Stimulated activated CD4-positive, alpha-beta T cell treated with anti-CD3 and anti-CD28 coated beads, TNF-alpha, amount 100 ng/mL, for 24 hours (primary cell): ENCODE measurements at places on chromosomes 5 and 9.

DNA sequence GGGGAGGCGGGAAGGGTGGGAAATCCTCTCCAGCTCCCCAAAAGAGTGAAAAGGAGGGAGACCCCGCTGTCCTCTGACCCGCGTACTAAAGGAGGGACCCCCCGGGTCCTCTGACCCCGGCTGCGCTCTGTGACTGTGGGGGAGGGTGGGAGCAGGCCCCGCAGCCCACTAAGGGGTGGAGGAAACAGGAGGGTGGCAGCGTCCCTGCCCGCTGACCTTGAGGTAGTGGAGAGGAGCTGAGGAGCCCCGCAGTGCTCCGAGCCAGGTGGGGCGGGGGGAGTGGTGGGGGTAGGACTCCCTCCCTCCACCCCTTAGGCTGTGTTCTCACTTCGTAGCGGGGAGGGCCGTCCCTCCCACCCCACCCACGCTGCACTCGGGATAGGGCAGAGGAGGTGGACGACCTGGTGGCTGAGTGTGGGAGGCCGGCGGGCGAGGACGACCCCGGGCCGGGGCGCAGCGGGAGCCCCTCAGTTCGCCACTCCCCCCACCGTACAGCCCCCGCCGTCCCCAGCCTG lies 449 bp upstream of the ADCY2 start:
- no peak for DNase-seq

GRCh38 chr5:52961274-52961681 lies 27.9 kb upstream of the ITGA2 start:
- no peak for DNase-seq

DNA sequence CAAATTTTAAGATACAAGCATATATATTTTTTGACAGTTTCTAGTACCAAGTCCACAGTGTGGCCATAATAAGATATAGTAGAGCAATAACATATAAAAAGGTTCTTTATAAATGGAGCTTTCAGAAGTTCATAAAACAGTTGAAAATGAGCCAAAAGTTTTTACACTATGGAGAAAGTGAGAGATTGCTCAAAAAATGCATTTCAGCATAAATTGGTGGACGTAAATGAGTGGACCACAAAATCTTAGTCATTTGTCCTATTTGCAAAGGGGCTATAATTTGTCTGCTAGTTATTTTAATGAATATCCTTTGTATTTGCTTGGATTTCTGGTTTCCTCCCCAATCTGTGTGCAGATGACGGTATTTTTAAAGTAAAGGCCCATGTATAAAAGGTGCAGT lies 159.4 kb upstream of the DAP start:
- no peak for DNase-seq

- no peak for DNase-seq
These were observed 27.0 kb downstream of the MSX2 start for GRCh38 chr5:174751154-174752000.

DNA sequence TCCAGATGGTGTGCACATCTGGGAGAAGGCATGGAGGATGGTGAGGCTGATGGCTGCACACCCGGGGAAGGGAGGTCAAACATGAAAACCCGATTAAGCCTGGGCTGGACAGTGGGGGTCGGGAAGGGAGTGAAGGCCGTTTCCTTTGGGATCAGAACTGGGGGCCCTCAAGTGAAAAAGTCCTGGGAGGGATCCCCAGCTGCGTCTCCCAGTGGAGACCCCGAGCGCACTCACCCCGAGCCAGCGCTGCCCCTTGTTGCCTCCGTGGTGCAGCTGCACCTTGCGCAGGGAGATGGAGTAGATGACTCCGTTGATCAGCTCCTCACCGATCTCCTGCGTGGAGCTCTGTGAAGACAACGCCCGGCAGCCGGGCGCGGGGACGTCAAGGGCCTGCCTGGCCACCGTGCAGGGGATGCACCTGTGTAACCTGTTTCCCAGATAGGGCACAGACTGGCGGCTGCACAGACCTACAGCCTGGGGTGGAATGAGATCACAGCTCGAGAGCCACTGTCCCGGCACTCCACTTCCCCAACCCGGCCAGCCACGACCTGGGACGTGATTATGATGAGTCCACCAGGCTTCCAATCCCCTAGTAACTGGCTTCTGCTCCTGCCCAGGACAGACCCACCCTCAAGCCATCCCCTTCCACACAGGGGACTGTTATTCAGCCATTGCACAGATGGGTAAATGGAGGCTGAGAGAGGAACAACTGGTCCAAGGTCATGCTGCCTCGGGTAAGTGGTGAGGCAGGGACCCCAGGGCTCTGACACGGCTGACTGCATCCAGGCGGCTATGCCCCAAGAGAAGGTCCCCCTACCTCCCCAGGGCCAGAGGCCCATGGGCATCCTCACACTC lies 9.0 kb downstream of the RALGDS start:
- no peak for DNase-seq

- DNase-seq = no peak
These were observed 73.2 kb downstream of the ELAVL2 start for GRCh38 chr9:23752859-23753258.

GRCh38 chr5:62231576-62231975 lies 74.4 kb upstream of the KIF2A start:
- no peak for DNase-seq

- DNase-seq = no peak
These were observed 182.4 kb downstream of the DIRAS2 start for GRCh38 chr9:90460220-90460619.

DNA sequence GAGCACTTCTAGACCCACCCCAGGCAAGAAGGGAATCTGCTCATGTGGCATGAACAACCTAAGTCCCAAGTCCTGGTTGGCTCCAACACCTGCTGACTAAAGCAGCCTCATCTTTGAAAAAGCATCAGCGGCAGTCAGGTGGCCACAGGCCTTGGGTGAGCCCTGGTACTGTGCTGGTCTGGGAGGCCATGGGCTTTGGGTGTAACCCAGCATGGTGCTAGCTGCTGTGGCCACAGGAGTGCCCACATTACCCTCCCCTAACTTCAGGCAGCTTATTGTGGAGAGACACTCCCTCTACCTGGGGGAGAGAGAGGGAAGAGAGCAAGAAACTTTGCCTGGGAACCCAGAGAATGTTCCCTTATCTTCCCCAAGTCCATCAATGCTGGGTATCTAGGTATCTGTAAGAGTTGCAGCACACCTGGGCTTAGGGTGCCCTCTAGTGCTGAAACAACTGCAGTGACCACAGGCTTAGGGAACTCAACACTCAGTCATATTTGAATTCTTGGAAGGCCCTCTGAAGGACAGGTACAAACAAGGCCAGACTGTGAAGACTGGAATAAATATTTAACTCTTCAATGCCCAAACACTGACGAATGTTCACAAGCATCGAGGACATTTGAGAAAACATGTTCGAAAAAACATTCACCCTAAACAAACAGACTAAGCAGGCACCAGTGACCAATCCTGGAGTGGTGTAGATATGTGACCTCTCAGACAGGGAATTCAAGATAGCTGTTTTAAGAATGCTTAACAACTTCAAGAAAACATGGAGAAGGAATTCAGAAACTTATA lies 69.9 kb upstream of the OR2K2 start:
- no peak for DNase-seq

DNA sequence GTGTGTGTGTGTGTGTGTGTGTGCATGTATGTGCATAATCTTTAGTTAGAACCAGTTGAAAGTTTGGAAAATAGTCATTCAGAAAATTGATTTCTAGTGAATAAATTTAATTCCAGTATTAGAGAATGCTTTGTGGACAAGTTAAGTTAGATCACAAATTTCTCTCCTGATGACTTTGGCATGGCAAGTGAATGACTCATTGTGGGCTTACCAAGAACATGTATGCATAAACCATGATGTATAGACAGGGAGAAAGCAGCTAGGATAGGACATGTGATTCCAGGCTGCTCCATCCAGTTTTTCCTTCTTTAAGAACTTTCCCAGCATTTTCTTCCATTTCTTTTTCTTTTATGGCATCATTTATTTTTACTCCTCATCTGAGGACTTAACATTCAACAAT lies 85.7 kb upstream of the SGCD start:
- DNase-seq = no peak

DNA sequence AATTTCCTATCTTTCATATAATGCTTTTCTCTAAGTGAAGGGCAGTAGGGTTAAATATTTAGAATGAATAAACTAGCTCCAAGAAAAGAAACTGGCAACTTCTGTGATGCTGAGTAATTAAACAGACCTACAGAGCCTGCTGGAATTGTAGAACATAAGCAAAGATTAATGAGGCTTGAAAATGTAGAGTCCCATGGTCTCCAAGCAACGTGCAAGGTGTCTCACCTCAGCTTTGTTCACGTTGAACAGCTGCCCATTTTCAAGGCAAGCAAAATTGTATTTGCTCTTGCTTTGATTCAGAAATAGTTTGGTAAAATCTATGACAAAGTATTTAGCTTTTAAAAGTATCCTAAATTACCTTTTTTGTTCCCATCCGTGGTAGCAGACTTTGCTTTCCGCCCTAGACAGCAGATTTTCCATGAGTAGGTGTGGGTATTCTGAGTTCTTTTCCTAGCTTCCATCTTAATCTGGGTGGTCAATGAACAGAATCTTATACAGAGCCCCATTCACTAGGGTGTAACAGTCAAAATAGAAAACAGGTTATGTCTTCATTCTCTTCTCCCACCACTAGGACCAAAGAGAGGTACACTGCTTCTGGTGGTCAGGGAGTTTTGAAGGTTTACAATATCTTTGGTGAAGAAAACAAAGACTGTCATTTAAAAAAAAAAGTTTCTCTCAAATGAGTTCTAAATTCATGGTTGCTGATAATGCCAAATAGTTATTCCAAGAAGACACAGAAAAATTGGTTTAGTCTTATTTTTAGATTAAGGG lies 52.1 kb upstream of the TYRP1 start:
- DNase-seq = no peak

- DNase-seq = no peak
These were observed 155.1 kb upstream of the DMRT1 start for GRCh38 chr9:686321-686813.

DNA sequence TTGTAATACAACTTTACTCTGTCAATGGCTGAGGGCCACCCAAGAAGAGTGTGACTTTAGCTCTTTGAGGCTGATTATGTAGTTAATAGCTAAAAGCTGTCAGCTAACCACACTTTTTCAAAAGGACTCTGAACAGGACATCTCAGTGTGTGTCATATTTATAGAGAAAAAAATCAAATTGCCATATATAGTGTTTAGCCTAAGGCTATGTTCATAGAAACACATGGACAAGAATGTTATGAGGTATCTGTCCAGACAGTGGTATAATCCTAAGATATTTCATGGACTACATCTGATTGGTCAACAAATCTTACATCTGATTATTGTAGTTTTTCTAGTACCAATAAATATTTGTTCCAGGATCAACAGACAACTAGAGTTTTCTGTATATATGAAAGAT lies 42.1 kb upstream of the CDH18 start:
- DNase-seq = no peak

DNA sequence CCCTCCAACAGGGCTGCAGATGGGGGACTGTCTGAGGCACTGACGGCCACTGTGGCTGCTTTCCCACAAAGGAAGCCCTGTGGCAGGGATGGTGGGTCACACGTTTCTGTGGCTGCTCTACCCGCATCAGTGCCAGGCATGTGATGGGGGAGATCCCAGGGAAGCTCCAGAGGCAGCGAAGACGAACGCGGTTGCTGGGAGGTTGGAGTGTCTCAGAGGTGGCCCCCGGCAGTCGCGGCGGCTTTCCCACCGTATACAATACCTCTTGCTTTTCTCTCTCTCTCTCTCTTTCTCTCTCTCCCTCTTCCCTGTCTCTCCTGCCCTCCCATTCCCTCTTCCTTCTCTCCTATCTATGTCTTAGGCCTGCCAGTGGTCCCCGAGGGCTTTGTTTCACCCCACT lies 56.7 kb downstream of the CYFIP2 start:
- DNase-seq = no peak

DNA sequence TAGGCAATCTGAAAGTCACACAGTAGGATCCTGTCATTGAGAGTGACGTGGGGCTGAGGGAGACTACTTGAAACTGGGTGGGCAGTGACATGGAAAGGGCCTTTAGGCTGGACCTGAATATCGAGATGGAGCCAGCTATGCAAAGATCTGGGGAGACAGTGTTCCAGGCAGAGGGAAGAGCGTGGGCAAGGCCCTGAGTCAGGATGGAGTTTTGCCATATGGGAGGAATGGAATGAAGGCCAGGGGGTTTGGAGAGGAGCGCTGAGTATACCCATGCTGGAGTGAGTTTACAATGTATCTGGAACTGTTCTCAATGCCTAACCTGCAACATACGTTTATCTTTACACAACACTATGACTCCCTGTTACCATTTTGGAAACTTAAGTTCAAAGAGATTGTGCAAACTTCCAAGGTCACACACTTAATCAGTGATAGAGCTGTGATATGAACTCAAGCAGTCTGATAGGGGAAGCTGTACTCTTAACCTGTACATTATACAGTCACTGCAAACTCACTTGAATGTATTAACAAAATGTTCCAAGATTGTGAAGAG lies 33.5 kb downstream of the INSYN2B start:
- no peak for DNase-seq

GRCh38 chr9:113568571-113569321 lies 105.2 kb downstream of the RGS3 start:
- no peak for DNase-seq

DNA sequence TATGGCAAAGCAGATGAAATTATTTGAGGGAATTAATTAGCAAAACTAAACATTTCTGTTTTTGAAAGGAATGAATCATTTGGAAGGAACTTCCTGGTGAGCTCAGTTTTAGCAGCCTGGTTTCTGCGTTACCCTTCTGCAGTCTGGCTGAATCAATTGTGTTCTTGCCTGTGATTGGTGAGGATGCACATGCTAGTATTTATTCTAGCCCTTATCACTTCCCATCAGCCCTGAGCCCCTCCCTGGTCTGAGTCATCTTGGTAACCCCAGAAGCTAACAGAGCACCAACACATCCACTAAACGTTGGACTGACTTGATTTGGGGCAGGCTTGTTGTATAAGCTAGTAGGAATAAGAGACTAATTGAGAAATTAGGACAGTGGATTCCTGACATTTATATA lies 6.6 kb downstream of the TJP2 start:
- no peak for DNase-seq

DNA sequence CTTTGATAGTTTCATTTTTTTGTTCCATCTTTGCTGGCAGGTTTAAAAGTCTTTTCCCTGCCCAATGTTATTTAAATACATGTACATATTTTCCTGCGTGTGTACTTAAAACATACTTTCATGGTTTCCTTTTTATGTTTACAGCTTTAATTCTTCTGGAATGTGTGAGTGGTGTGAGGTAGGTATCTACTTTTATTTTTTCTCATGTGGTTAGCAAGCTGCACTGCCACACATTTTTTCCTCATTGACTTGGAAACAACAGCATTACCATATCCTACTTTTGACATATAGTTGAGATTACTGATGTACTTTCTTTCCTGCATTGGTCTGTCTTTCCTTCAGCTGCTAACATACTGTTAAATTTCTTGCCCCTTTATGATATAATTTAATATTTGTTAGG lies 51.4 kb upstream of the COL15A1 start:
- DNase-seq = no peak

DNA sequence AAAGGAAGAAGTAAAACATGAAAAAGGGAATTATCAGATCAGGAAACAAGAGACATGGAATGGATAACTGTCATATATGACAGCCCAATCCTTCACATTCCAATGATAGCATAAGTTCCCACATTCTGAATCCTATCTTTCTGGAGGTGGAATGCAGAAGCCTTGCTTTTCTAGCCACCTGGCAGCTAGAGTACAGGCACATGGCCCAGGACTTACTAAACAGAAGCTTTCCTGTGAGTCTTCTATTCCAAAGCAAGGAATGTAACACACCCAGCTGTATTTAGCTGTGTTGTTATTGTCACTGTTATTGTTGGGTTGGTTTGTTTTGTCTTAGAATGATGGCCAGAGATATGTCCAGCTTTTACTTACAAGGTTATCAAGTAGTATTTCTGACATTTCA lies 780.5 kb upstream of the ZNF608 start:
- no peak for DNase-seq
